A549 treated with dexamethasone at 1 μM for 4 hours (cell line): ENCODE measurements at places on chromosomes 1 and 21. TPM values are rescaled to one million over a fixed set of nuclear protein-coding genes. Genes with fewer than 3 reads are reported as not detected.

Gene DCST1
- total RNA-seq, result 0.05 to 0.06 TPM (median 0.06 TPM) in 3 of 5 replicates, not detected in the others

Gene CELF3
- total RNA-seq, result 0.03 TPM in 1 of 5 replicates, not detected in the others

Gene RGSL1
- total RNA-seq, result not detected in 5 replicates

Gene TUFT1
- 7.1 to 9.5 TPM (median 8.4 TPM) in 5 replicates for total RNA-seq

Gene KRTAP19-6
- not detected in 5 replicates for total RNA-seq

Gene CLCA1
- total RNA-seq, result 0.04 TPM in 1 of 5 replicates, not detected in the others

Gene RIIAD1
- not detected in 5 replicates for total RNA-seq

Gene MYOM3
- total RNA-seq, result 6.0 to 9.1 TPM (median 7.1 TPM) in 5 replicates

Gene IFNLR1
- 0.88 to 1.3 TPM (median 1.0 TPM) in 5 replicates for total RNA-seq

Gene BARHL2
- total RNA-seq, result not detected in 5 replicates

Gene TMPRSS3
- 0.09 to 0.53 TPM (median 0.21 TPM) in 5 replicates for total RNA-seq

Gene ETNK2
- total RNA-seq, result 17.9 to 25.4 TPM (median 25.4 TPM) in 5 replicates

Gene SPAG17
- total RNA-seq, result not detected in 5 replicates

Gene CA6
- not detected in 5 replicates for total RNA-seq

Gene KCNJ15
- total RNA-seq, result 0.16 to 0.22 TPM in 2 of 5 replicates, not detected in the others

Gene ARHGEF2
- total RNA-seq, result 31.6 to 38.1 TPM (median 34.0 TPM) in 5 replicates
